Activated naive CD4-positive, alpha-beta T cell (primary cell): ENCODE measurements at places on chromosomes 11 and 22.

GRCh38 chr11:43130616-43131015 is 181.2 kb upstream of the API5 start:
- no peak for DNase-seq

- DNase-seq, result no peak
Observed at GRCh38 chr11:10908215-10908951, 50.5 kb upstream of the ZBED5 start.

DNA sequence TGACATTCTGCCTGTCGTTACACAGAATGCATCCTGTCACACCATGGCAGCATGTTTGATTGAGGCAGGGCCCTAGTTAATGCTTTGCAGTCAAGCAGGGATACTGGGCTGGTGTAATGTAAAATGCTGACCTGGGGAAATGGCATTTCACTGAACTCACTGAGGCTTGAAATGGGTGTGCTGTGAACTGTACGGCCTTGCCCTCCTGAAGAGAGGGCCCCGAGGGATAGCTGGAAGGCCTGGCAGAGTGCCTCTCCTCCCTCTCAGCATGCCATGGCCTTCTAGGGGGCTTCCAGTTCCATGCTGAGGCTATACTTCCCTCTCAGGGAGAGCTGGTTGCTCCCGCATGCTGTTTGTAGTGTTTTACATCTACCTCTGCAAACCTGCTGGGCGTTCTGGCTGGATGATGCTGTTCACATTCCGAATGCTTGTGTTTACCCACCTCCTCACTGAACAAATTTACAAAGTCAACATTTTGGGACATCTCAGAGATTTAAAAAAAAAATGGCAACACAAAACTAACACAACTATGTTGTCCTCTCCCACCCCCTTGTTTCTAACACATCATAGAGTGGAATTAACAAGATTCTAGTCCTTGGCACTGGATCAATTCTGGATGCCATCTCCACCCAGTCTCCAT is 416.7 kb upstream of the CADM1 start:
- no peak for DNase-seq

GRCh38 chr11:114799476-114799875 is 121.1 kb downstream of the NXPE2 start:
- DNase-seq, result no peak

GRCh38 chr11:18890615-18891014 is 48.6 kb downstream of the MRGPRX1 start:
- no peak for DNase-seq

DNA sequence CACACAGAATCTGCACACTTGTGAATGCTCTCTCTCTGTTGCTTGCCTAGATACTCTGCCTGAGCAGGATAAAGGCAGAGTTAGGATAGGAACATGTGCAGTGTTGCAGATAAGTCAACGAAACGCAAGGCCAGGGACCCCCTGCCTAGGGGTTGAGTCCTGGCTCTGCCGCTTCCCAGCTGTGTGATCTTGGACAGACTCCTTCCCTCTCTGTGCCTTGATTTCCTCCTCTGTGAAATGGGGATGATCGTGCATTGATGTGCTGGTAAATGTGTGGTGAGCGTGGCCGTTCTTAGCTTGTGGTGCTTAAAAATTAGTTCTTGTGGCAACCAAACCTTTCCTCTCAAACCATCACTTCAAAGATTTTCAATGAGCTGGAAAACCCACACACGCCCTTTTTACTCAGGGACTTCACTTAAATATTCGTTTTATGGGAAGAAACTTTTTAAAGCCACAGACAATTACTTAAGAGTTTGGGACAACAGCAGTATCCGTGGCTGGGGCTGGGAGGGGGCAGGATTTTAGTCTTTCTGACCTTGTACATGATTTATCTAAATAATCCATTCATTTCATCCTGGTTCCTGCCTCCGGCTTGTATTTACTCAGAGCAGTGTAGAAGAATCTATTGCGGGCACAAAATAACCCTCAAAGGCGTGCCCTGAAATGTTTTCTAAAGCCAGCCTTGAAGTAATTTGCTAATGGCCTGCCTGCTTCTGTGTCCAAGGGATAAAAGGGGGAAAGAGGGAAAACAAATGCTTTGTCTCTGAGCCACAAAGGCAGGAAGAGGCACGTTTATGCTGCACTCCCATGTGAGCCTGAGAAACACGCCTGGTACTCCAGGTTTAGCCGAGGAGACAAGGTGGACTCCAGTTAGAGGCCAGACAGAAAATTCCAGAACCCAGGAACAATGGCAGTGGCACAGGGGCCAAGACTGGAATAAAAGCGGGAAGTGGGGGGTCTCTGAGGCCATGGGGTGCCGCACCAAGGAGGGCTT is 85.0 kb upstream of the CRYBB3 start:
- no peak for DNase-seq

- no peak for DNase-seq
Observed at GRCh38 chr11:13114566-13115379, 105.7 kb downstream of the RASSF10 start.

DNA sequence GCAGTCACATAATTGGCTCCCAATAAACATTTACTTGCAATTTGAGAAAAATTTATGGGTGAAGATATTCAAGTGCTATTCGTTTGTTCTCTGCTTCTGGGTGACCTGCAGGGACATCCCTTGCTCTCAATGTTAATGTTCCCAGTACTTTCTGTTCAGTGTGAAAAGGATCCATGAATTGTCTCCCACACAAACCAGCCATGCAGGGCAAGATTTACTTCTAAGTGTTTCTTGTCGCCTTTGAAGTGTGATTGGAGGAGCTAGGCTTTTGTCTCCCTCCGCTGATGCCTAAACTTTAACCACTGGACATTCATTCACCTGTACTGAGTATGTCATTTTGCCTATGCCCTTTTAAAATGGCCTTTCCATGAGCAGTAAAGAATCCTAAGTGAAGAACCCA is 66.4 kb upstream of the ADA2 start:
- no peak for DNase-seq

DNA sequence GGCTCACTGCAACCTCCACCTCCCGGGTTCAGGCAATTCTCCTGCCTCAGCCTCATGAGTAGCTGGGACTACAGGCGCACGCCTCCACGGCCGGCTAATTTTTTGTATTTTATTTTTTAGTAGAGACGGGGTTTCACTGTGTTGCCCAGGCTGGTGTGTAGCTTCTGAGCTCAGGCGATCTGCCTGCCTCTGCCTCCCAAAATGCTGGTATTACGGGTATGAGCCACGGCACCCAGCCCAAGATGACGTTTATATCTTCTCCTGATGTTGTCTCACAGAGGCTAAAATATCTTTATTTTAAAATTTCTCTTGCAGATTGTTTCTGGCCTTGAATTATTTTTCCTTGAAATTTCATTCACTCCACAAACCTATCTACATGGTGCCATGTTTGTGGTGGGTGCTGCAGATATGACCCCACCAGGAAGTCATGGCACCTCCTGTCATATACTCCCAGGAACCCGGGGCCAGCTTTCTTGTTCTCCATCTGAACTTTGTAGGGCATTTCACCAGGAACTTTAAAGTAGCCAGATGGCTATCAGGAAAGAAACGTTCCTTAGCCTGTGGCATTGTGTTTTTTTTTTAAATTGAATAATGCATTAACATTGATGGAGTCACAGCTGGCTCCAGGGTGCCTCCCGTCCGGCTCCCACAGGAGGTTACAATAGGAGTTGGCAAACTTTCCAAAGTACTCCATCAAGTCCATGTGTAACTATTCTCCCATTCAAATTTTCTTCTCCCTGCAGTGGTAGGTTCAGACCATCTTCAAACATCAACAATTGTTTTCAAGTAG is 42.0 kb upstream of the LIPT2 start:
- DNase-seq, result no peak

DNA sequence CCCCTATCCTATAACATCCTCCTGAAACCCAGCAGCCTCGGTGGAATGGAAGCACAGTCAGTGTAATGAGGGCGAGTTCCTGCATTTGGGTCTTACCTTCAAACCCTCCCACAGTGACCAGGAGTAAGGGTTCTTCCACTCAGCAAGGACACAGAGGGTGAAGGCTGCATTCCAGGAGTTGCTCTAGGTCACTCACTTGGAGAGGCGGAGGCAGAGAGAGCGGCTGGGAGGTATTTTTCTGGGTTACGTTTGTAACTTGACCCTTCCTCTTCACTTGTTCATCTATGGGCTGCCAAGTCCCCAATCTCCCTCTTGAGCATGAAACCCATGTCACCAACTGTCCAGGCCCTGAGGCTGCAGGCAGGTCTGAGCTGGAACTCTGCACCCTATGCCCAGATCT is 36.8 kb upstream of the SHISAL1 start:
- DNase-seq, result no peak

- DNase-seq, result no peak
Observed at GRCh38 chr11:113952070-113952469, 22.8 kb upstream of the HTR3A start.

- DNase-seq, result no peak
Observed at GRCh38 chr11:102967497-102967896, 12.0 kb upstream of the MMP13 start.

DNA sequence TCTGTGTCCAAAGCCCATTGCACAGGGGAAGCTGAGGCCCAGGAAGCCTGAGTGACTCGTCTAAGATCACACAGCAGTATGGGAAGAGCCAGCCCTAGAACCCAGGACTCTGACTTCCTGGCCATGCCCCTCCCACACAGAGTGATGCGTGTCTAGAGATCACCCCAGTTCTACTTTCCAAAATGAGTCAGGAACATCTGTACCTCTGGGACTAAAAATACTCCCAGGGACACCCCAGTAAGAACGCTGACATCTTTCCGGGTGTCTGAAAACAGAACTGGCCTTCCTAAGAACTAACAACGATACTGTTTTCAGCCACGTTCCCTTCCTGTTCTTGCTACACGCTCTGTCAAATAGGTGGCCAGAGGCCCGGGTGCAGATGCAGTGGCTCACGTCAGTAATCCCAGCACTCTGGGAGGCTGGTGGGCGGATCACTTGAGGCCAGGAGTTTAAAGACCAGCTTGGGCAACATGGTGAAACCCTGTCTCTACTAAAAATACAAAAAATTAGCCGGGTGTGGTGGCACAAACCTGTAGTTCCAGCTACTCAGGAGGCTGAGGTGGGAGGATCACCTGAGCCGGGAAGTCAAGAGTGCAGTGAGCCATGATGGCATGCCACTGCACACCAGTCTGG is 21.7 kb upstream of the PDGFB start:
- DNase-seq, result no peak

- no peak for DNase-seq
Observed at GRCh38 chr22:28094771-28095170, 175.7 kb upstream of the PITPNB start.

GRCh38 chr22:32248276-32248675 is 6.9 kb downstream of the SLC5A4 start:
- no peak for DNase-seq

DNA sequence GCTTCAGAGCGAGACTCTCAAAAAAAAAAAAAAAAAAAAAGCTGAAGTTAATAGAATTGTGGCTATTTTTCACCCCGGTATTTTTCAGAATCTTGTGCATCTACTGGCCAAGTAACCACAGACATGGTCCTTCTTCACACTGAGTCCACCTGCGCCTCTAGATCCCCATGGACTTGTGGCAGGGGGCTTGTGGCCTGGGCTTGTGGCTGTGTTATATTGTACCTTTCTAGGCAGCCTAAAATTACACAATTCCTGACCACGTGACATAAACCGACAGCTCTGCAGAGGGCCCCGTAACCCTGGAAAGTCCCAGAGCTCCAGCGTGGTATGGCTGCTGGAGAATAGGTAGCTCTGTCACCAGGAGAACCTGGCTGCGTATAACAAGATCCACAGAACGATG is 10.9 kb upstream of the NAALADL1 start:
- DNase-seq, result no peak

GRCh38 chr11:73978576-73979086 is 4.0 kb downstream of the UCP2 start:
- DNase-seq, result no peak

GRCh38 chr11:61880031-61880430 is 11.3 kb downstream of the FADS3 start:
- no peak for DNase-seq

GRCh38 chr22:50531962-50532674 is 2.3 kb upstream of the TYMP start:
- no peak for DNase-seq

DNA sequence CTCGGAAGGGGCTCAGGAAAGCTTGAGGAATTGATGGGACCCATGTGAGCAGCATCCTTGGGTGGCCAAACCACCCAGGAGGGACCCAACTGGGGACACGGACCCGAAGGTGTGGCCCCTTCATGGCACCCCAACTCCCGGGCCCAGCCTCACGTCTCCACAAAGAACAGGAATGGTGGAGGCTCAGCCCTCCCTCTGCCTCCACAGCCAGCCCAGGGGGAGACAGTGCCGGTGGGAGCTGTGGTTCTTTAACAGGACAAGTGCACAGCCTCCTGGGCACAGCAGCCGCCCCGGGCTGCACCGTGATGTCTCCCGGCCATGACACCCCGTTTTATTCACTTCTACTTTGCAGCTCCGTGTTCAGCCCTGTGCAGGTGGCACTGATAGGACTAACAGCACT is 587.2 kb downstream of the BRD1 start:
- no peak for DNase-seq

DNA sequence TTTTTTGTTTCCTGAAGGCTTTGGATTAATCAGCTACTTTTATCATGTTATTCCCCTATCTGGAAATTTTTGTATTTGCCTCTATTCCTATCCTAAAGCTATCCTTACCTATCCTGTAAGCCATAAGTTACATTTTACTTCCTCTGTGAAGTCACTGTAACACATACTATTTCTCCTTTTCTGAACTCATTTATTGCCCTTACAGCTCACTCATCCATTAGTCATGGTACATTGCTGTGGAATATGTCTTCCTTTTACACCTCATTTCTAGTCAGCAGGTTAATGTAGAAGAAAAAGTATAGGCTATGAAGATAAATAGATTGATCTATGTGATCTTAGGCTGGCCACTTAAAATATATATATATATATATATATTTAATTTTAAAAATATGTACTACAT is 28.0 kb downstream of the SWAP70 start:
- DNase-seq, result no peak

- DNase-seq, result no peak
Observed at GRCh38 chr11:118155776-118156530, 3.3 kb upstream of the SCN4B start.

DNA sequence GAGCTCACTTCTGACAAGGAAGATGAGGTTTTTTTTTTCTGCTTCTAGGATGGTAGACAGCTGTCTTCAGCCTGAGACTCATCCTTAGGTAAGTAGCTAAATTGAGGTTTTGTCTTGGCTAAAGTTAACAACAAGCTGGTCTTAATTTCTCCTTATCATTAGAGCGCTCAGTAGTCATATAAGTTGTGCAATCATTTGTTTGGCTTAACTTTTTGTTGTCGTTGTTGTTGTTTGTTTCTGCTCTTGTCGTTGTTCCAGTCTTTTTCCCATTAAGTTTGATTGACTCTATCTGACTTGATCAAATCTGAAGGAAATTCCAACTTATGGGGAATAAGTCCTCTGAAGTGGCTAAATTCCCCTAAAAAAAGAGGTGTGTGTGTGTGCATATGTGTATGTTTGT is 33.0 kb downstream of the GLYATL2 start:
- DNase-seq, result no peak

- DNase-seq, result no peak
Observed at GRCh38 chr11:1909524-1909923, 10.0 kb upstream of the TNNT3 start.
